Colonic mucosa (tissue), 4 donors: ENCODE measurements at places on chromosomes 4 and X. TPM values are rescaled to one million over a fixed set of nuclear protein-coding genes. Genes with fewer than 3 reads are reported as not detected.

DNA sequence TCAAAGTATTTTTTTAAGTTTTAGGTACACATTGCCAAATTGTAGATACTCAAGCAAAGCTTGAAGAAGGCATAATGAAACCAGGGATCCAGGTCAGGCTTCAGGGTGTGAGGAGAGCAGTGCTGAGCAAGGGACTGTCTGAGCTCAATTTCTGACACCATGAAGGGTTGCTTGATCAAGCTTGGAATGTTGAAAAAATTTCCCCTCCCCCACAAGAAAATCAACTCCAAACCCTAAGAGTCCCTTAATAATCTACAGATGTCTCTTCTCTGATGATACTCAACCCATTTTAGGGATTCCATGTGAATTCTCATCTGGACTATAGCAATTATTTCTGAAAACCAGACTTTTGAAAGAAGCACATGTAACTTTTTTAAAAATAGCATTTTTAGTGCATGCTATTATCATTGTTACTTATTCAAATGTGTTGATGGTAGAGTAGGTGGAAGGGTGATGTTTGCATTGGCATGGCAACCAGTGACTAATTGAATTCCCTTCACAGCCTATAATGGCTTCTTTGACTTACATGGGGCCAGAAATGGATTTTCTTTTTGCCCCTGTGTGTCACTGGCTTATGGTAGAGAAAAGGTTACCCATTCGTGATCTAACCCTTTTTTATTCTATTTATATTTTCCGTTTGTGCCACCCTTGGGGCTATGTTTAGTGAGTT, 252.0 kb downstream of the FBXW7 start:
- DNase-seq = no peak

GRCh38 chrX:49277535-49277830, 7.9 kb downstream of the PPP1R3F start:
- DNase-seq = no peak

DNA sequence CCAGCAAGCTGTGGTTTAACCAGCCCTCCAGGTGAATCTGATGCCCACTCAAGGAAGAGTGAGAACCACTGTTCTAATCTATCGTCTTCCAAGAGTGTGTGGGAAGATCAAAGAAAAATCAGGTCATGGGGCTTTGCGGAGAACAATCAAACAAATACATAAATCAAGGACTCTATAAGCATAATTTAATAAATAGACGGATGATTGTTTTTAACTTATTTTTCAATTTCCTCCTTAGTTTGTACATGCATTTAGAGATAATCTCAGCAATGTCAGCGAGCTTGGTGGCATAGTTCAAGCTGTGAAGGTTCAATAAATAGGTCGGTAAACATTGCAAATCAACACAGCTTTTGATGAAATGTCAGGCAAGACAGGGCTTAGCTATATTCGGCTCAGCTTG, 84.9 kb downstream of the DMD start:
- no peak for DNase-seq

DNA sequence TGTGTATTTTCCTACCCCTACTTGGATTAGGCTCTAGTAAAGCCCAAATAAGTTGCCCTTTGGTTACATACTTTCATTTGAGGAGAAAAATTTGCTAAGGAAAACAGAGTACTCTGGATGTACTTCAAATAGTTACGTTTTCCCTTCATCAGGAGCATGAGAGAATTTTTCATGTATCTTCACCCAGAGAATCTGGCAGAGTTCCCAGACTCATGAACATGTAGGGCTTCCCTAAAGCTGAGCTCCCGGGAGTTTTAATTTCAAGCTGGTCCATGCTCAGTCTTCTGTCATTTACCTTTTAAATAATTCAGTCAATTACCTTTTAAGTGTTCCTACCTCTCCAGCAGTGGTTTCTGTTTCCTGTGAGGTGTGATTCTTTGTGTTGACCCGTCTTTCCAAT, 367.5 kb upstream of the GRID2 start:
- DNase-seq = no peak

SORBS2 gene
- total RNA-seq = 77.4 TPM

NHSL2 gene
- total RNA-seq = 4.1 TPM
